Stimulated activated CD8-positive, alpha-beta memory T cell treated with anti-CD3 and anti-CD28 coated beads, Interleukin-15, amount 100 ng/mL, for 4 hours (primary cell): ENCODE measurements at places on chromosomes 7 and 10.

GRCh38 chr10:132977807-132978206 lies 35.4 kb upstream of the CFAP46 start:
- no peak for DNase-seq

DNA sequence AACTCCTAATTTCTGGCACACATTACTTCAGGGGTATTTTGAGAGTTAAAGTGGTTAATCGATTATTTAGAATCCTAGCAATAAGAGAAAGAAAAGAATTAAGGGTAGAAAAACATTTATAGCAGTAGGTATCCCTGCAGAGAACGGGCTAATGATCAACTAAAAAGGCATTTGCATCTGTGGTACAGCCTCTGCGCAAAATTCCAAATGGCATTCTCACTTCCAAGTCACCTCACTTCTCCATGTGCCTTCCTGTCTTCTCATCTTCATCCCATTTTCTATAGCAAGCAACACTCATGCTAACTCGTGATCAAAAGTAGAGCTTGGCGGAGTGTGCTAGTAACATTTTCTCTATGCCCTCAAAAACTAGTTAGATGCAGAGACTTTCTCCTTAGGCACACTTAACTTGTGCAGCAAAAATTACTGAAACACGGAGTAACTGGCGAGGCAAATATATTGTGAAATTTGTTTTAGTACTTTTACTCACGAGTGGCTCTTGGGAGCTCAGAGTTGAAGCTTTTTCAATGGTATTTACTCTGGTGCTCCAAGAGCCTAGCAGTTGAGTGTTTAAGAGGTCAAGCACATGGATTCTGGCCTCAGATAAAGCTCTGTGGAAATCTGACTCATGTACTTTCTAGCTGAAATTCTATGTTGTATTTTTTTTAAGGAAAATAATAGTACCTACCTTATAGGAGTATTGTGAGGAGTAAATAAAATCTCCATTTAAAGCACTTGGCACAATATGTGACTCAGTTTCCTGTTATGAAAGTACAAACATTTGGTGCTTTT lies 65.1 kb downstream of the MET start:
- DNase-seq, result no peak

DNA sequence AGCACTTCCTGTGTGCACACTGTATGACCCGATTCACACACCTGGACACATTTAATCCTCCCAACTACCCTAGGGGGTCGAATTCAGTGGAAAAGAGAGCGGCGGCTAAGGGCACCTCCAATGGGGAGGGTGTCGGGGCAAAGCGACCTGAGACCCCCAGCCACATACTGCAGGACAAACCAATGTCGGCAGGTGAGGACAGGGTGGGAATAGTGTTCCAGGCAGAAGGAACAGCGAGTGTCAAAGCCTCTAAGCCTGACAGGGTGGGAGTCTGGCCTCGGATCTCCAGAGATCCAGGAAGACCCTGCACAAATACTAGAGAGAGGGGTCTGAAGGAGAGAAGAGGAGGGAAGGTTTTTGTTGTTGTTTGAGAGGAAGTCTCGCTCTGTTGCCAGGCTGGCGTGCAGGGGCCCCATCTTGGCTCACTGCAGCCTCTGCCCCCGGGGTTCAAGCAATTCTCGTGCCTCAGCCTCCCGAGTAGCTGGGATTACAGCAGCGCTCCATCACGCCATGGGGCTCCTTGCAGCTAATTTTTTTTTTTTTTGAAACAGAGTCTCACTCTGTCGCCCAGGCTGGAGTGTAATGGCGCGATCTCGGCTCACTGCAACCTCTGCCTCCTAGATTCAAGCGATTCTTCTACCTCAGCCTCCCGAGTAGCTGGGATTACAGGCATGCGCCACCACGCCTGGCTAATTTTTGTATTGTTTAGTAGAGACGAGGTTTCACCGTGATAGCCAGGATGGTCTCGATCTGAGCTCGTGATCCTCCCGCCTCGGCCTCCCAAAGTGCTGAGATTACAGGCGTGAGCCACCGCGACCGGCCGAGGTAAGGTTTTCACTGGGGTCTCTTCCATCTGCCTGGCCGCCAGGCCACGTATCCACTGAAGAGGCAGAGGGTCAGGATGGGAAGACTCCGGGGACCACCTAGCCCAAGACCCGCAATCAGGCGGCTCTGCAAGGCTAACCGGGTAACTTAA lies 1.2 kb upstream of the ARPC1B start:
- no peak for DNase-seq

DNA sequence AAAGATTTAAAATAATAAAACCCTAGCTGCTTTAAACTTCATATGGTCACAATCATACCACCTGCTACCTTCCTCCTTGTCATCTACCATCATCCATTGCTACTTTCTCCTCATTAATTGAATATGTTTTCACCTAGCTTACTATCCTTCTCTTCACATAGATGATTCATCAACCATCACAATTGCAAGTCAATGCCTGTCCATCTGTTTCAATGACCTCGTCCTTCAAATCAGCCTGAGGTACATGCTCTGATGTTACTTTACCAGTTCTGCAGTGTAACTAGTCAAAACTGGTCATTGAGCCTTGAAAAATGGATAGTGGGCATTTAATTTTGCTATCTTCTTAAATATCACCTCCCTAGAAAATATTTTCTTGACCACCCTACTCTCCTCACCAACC lies 164.7 kb downstream of the SEMA3E start:
- no peak for DNase-seq

GRCh38 chr7:18212758-18213157 lies 185.1 kb upstream of the PRPS1L1 start:
- no peak for DNase-seq

GRCh38 chr7:50138101-50138500 lies 45.1 kb upstream of the ZPBP start:
- no peak for DNase-seq

DNA sequence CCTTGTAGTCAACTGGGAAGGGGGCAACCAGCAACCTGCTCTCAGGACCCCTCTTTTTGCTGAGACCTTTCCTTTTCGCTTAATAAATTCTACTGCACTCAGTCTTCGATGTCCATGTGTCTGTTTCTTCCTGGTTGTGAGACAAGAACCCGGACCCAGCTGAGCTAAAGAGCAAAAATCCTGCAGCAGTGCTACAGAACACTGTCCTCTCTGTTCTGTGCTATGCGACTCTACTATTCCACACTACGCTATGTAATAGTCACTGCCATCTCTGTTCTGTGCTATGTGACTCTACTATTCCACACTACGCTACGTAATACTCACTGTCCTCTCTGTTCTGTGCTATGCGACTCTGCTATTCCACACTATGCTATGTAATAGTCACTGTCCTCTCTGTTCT lies 34.3 kb downstream of the DIP2C start:
- DNase-seq, result no peak

DNA sequence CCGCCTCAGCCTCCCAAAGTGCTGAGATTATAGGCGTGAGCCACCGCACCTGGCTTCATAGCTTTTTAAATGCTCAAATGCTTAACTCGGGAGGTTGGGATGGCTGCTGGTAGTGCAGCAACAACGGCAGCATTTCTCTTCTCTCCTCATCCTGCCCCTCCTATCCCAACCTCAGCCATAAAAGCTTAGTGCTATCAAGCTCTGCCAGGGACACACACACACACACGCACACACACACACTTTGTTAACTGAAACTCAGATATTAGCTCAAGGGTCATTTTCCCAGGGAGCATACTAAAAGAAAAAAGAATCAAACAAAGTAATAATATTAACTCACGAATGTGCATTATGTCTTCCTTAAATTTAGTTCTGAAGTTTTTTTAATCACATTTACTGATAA lies 63.0 kb upstream of the HPS1 start:
- no peak for DNase-seq

DNA sequence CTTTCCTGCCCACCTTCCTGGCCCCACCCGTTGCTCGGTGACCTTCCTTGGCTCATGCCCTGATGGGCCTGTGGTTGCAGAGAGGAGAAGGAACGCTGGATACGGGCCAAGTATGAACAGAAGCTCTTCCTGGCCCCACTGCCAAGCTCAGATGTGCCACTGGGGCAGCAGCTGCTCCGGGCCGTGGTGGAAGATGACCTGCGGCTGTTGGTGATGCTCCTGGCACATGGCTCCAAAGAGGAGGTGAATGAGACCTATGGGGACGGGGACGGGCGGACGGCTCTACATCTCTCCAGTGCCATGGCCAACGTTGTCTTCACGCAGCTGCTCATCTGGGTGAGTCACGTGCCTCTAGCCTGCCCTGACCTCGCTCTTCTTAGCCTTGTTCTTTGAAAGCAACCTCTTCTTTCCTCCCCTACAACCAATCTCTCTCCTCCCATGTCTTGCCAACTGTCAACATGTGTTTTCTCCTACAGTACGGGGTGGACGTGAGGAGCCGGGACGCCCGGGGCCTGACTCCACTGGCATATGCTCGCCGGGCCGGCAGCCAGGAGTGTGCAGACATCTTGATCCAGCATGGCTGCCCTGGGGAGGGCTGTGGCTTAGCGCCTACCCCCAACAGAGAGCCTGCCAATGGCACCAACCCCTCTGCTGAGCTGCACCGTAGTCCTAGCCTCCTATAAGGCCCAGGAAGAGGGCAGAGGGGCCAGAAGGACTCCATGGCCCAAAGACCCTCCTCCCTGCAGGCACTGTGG lies 24.1 kb downstream of the GBX1 start:
- DNase-seq, result no peak
